ENCODE measurements at places on chromosomes 4 and X.

DNA sequence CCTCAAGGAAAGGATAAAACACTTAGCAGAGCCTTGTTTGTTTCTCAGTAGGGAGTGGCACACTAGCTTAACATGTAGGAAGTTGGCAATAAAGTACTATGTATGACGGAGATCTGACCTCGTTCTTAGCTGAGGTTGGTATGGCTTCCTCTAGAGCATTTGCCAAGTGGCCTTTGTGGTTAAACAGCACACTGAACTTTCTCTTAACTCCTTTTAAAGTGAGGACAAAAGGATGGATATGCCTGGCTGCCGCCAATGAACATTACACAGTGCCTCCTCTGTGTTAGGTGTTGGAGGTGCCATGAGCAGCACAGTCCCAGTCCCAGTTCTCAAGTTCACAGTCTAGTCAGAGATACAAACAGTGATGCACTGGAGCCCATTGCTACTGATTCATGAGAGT lies 54.4 kb downstream of the VGLL1 start:
- no peak for DNase-seq

GRCh38 chrX:152878976-152879755 lies 18.7 kb upstream of the ZNF185 start:
- no peak for DNase-seq

DNA sequence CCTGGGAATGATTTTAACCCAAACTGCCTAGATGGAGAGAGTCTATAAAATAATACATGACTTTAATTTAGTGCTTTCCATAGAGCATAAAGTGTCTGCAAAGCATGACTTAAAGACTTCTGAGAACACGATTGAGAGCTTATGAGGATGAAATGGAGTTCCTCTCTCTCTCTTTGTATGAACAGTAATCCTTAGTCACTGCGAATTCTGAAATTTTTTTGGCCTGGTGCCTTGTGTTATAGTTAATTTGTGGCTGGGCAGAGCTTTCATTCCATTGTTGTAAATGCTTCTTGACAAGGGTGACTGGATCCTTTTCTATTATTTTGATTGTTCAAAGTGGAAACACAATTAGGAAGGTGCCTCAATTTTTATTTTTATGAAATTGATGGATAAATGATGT lies 179.5 kb downstream of the CEP135 start:
- DNase-seq, result no peak

- no peak for DNase-seq
Measured at GRCh38 chr4:102625232-102625930, 124.2 kb downstream of the NFKB1 start.

GRCh38 chr4:48032721-48033120 lies 16.1 kb downstream of the NIPAL1 start:
- no peak for DNase-seq

- DNase-seq, result no peak
Measured at GRCh38 chrX:129793604-129794191, 13.9 kb downstream of the SASH3 start.

- DNase-seq, result no peak
Measured at GRCh38 chr4:68655764-68656444, 14.5 kb downstream of the UGT2B15 start.

DNA sequence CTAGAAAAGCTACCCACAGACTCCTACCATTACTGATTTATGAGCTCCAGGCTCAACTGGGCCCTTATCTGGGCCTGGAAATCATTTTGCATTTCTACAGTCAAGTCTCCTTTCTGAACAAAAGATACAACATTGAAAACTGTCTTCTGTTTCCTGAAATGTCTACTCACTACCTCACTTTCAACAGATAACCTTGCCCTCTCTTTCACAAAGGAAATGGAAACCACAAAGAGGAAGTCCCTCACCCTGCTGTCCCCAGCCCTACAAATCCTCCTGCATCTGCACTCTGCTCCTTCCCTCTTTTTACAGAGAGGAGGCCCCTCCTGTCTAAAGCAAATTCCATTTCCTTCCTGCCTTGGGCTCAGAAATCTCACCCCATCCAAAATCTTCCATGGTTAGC lies 24.8 kb upstream of the CYBB start:
- DNase-seq, result no peak

- DNase-seq, result no peak
Measured at GRCh38 chrX:16474511-16474910, 175.4 kb upstream of the S100G start.

DNA sequence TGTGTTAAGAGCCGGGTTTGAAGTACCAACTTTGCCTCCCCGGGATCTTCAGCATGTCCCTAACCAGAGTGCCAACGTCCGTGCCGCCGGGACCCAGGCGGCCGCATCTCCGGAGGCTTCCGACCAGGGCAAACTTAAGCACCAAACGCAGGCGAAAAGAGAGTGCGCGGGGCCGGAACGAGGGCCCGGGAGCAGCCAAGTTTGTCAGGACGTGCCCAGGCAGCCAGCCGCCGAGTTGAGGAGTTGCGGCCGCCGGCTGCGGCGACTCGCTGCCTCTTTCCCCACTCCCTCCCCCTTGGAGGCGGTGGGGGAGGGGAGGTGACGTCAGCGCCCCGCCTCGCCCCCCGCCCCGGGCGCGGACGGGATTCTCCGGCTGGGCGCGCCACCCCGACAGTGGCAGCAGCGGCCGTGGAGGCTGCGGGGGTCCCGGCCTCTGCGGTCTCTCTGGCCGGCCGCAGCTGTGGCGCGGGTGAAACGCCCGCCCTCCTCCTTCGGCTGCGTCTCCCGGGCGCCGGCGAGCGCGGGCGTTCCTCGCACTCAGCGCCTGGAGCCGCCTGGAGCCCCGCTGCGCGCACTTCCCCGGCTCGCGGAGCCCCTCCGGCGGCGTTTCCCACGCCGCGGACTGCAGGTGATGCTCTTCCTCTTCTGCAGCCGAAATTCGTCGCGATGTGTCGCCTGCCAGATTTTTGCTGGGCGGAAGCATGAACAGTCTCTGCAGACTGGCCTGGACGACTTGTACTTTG lies 2.9 kb upstream of the FAT1 start:
- no peak for DNase-seq

GRCh38 chrX:85619962-85620361 lies 240.5 kb upstream of the POF1B start:
- no peak for DNase-seq

DNA sequence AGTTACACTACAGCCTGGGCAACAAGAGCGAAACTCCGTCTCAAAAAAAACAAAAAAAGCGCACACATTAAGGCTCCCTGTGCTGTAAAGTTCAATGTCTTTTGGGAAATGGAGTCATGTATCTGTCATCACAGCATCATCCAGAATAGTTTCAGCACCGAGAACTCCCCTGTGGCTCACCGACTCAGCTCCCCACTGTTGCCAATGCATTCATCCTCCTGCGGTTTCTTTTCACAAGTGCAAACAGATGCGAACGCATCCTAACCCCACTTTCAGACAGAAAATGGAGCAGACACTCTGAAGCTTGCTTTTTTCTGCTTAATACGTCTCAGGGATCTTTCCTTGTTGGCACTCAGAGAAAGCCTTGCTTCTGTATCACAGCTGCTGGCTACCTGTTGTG lies 13.8 kb upstream of the SH3TC1 start:
- no peak for DNase-seq

DNA sequence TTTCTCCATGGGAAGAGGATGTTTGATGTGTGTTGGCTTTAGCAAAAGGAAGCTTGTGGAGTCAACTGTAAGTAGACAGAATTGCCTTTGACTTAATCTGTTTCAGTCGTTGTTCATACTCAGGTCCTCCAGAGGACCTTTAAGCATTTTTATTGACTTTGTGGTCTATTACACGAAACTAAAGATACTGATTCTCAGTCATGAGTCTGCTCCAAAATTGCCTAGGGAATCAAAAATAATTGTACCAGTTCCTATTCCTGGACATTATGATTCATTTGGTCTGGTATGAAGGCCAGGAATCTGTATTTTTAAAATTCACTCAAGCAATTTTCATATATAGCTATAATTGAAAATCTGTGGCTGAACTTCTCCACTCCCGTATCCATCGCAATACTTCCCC lies 38.6 kb downstream of the AR start:
- DNase-seq, result no peak

- no peak for DNase-seq
Measured at GRCh38 chrX:118325453-118325852, 20.5 kb upstream of the WDR44 start.

DNA sequence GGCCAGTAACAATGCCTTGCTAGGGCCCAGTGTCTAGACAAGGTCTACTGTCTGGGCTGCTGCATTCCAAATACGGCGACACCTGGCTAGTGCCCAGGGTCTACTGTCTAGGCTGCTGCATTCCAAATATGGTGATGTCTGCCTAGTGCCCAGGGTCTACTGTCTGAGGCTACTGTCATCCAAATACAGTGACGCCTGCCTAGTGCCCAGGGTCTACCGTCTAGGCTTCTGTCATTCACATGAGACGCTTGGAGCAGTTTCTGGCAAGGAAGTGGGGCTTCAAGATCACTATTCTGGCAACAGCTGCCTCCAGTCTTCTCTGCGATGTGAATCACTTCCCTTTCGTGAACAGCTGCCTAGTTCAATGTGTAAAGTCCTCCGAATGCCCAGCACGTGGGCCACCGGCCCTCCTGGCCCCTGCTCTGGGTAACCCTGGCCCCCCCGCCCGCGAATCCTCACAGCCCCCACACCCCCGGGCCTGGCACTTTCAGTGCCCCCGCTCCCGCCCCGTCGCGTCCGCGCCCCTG lies 12.7 kb downstream of the ACOX3 start:
- DNase-seq, result no peak

DNA sequence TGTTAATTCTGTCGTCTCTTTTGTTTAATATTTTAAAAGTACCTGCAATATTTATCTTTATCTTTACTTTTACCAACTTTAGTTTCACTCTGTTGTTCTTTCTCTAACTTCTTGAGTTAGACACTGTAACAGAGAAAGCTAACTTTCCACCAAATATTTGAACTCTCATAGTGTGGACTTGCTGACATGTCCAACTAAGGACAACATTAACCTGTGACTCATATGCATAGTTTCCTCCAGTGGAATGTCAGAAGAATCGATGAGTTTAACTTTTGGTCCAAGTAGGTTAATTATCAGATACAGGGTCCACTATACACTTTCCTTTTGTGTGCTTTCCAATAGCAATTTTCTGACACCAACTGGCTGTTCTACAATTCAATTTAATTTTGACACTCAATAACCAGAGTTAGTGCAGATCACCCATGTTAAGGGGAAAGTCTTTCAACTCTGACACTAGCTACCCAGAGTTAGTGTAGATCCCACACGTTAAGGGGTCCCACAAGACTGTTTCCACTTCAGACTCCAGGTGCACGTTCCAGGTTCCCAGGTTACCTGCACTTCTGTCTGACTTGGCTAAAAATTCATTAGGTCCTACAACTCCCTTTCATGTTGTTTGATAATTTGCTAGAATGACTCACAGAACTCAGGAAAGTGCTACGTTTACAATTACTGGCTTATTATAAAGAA lies 559.0 kb upstream of the AMOT start:
- DNase-seq, result no peak

GRCh38 chr4:135192751-135193535 lies 991.4 kb upstream of the PABPC4L start:
- DNase-seq, result no peak

DNA sequence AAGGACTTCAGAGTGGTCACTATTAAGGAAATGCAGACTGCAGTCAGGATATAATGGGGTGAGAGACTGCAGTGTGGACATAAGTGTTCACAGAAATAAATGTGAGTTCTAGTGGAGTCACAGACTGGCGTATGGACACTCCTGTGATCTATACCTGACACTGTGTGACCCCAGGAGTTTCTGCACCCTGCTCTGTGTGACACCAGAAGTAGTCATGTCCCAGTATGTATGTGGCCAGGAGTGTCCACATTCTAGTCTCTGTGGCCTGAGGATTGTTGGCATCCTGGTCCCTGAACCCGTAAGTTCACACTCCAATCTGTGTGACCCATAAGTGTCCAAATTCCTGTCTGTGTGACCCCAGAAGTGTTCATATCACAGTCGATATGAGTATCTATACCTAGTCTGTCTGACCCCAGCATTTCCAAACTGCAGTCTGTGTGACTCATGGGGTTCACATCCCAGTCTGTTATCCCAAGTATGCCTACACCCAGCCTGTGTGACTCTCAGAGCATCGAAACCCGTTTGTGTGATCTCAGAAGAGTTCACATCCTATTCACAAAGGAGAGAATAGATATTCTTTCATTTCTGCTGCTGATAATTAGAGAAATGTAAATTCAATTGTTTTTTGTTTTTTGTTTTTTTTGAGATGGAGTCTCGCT lies 16.3 kb downstream of the WDR13 start:
- DNase-seq, result no peak

DNA sequence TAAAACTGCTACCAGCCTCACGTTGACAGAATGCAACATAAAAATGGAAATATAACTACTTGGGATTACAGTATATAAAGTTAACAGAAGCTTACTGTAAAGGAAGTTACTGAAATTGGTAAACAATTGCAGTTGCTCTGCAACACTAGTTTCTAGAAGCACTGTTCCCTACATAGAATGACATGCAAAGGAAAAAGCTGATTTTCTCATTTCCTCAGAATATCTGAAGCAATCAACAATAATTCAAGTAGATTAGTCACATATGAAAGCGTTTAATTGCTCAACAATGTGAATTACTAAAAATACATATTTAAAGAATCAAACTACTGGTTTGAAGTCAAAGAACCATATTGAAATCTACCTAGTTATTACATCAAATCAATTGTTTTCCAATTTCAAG lies 31.8 kb downstream of the PDGFC start:
- no peak for DNase-seq

GRCh38 chrX:118182025-118182424 lies 65.4 kb upstream of the KLHL13 start:
- DNase-seq, result no peak

DNA sequence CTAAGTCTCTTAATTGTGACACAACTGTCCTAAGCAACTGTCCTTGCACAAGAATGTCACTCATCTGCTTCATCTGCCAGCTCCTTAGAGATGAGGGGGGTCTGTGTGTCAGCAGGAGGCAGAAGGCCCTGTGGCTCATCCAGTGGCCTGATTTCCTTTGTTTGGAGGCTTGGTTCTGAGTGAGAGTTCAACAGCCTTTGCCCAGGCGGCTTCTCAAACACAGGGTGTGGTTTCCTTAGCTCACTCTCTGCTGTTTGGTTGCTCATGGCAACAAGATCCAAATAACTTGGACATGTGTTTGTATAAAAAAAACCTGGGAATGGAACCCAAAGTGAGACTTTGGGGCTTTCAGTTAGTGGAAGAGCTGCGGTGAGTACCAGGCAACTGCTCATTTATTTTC lies 46.6 kb downstream of the MAP7D3 start:
- no peak for DNase-seq

DNA sequence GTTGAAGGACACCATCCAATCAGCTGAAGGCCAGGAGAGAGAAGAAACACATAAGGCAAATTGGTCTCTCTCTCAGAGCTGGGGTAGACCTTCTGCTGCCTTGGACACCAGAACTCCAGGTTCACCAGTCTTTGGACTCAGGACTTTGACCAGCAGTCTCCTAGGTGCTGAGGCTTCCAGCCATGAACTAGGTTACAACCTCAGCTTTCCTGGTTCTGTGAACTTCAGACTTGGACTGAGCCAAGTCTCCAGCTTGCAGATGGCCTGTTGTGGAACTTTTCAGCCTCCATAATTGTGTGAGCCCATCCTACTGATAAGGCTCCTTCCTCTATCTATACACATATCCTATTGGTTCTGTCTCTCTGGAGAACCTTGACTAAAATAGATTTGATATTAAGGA lies 20.6 kb upstream of the BBS12 start:
- no peak for DNase-seq

GRCh38 chrX:153848325-153848724 lies 18.0 kb upstream of the PDZD4 start:
- no peak for DNase-seq

- no peak for DNase-seq
Measured at GRCh38 chr4:41287005-41287404, 30.3 kb downstream of the UCHL1 start.
